ENCODE measurements at places on chromosomes 7 and 10.

DNA sequence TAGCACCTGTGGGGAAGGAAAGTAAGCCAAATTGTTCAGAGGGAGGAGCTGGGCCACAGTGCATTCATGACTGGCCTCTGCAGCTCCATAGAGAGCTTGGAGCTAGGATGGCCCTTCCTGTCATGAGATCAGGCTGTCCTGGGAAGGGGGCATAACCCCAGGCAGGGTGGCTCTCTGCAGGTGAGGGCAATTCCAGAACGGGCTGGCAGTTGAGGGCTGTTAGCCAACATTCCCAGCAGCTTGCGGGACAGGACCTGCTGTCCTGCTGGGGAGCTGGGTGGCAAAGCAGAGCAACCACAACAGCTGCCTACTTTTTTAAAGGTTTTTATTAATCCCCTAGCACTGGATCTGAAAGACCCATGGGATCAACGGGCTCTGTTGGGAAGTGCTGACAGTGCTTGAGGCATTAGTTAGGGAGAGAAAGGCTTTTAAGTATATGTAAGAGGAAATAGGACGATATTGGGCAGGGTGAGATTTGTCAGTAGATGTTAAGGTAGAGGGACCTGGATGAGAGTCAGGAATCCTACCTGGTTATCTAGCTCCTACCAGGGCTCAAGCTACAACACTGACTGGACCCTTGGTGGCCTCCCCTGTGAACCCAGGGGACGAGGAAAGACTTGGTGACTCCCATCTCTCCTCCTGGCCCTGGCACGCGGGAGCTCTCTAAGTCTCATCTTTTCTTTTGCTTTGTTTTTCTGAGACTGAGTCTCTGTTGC lies 77.8 kb downstream of the NAMPT start:
- DNase-seq, result no peak

- no peak for DNase-seq
These were observed 95.1 kb upstream of the DIP2C start for GRCh38 chr10:784403-785088.

GRCh38 chr10:35375091-35375765 lies 38.9 kb downstream of the CCNY start:
- no peak for DNase-seq

DNA sequence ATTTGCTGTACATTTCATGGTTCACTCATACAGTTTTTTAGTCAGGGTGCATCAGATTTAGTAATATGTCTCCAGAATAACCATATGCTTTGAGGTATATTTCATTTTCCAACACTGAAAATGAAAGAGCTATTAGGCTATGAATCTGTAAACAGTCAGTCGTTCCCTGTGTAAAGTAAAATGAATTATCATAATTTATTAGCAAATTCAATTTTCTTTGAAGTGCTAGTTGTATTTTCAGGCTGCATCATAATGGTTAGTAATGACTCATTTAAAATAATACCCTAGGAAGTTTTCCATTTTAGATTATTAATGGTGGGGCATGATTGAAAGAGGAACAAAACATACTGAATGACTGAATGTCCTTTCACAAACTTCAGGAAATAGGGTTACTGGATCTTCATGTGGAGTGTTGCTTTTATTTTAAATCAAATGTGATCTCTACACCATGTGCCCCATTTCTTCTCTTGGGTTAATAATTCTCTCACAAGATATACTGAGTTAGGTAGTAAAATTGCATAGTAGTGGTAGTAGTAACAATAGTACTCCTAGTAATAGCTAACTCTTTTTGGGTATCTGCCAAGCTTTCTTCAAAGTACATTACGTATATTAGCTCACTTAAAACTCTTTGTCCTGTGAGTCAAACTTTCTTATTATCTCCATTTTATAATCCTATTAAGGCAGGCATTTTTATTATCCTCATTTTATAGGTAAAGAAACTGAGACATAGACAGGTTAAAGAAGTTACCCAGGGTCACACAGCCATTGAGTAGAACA lies 476.5 kb downstream of the SUGCT start:
- no peak for DNase-seq

- no peak for DNase-seq
These were observed 392.2 kb upstream of the NFE2L3 start for GRCh38 chr7:25759748-25760147.

DNA sequence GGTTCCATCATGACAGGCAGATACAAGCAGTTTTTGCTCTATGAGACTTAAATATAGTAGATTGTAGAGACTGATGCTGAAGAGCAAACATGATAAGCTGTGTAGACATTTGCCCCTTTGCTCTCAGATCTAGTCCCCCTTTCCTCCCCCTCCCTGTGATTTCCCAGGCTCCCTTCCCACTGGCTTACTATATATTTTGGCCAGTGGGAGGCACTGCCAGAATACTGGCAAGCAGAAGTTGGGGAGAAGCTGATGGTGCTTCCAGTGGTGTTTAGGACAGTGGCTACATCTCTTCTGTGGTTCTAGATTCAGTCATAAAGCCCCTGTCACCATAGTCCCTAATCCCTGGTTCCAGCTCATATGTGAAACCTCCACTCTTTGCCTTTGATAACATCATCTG lies 156.1 kb upstream of the STEAP4 start:
- DNase-seq, result no peak

DNA sequence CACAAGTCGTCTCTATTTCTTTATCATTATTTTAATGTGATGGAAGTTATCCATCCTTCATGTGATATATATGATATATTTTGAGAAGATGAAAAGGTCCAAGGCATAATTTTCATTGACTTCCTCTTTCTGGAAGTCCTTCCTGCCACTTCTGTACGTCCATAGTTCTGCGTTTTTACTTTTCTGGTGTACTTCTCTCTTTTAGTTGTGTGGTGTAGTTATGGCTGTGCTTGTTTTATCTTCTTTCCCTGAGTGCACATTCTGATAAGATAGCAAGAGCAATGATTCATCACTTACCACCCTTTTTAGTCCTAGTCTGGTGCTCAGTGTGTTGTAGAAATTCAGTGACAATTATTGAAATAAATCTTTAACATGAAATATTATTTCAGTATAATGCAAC lies 231.3 kb upstream of the FERD3L start:
- no peak for DNase-seq

GRCh38 chr10:29923416-29923965 lies 135.9 kb downstream of the JCAD start:
- DNase-seq, result no peak

DNA sequence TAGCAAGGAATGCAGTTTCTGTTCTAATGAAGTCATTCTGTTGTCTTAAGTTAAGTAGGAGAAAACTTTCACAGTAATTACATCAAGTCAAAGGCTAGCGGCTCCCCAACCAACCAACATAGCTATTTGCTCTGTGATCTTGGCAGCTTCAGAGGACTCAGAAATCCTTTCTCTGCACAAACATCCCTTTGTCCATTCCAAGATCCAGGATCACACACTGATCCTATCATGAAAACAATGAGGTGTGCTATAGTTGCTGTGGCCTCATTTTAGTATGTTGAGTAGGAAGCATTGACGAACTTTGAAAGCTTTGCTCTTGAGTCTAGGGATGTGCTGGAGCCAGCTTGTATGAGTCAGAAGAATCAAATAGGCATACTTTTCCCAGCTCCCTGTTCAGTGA lies 218.2 kb upstream of the PRSS58 start:
- no peak for DNase-seq

DNA sequence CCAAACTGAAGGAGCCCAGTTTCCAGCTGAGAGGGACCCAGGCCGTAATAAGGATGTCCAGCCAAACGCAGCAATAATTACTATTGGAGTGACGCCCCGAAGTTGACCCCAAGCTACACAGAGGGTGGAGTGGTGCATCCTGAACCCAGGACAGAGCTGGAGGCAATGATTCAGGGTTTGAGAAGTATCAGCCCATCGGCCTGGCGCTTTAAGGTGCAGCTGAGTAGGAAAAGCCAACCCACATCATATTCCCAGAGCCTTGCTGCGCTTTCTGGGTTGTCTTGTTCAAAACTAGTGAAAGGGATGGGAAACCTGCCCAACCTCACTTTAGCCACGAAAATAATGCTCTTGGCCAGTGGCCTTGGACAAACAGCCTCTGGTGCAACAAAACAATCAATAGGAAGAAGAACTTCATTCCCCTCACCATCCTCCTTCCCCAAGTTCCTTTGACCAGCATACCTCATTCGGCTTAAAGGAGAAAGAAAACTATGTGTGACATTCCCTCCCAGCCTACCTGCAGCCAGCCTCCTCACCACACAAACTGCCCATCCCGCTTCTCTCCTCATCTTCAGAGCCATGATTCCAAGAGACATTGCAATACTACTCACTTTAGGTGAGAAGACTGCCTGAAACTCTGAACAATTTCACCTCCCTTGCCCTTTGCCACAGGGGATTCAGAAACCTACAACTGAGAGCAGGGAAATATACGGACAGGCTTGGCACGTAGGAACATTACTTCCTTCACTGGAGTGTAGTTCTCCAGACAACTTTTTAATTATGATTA lies 217.2 kb upstream of the MKLN1 start:
- no peak for DNase-seq

- DNase-seq, result no peak
These were observed 25.3 kb downstream of the ADD3 start for GRCh38 chr10:110032801-110033700.

- DNase-seq, result no peak
These were observed 41.8 kb upstream of the TRIM8 start for GRCh38 chr10:102602272-102603045.

GRCh38 chr10:68196701-68197100 lies 35.2 kb downstream of the ATOH7 start:
- no peak for DNase-seq

GRCh38 chr7:1421946-1422345 lies 37.3 kb downstream of the MICALL2 start:
- DNase-seq, result no peak

DNA sequence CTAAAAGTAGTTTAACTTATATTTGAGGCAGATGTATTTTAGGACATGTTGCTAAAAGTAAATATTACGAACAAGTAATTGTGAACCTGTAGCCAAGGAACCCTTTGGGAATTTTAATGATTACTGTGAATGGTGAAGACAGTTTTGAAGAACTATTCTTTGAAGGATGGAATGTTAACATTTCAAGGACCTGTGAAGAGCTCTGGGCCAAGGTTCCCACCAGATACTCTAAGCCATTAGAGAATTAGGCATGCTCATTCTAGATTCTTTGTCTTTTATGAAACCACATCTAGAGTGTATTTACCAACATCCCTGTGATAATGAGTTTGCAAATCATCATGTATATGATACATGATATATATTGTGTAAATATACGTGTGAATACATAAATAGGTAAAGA lies 99.8 kb downstream of the SEPTIN7 start:
- no peak for DNase-seq

DNA sequence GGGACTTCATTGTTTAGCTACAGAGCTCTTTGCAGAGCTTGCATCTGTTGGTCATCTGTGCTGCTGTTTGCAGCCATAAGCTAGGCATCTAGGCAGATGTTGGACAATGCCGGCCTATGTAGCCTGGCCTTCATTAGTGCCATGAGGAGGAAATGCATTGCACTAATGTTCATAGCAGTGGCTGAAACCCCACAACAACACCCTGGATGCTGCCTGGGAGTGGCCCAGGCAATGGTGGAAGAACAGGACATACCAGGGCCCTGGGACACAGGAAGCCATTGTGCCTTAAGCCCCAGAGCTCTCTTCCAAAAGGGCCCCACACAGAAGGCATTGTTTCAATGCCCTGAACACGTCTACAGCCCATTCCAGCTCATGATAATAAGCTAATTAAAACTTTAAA lies 131.5 kb upstream of the LYZL1 start:
- DNase-seq, result no peak

DNA sequence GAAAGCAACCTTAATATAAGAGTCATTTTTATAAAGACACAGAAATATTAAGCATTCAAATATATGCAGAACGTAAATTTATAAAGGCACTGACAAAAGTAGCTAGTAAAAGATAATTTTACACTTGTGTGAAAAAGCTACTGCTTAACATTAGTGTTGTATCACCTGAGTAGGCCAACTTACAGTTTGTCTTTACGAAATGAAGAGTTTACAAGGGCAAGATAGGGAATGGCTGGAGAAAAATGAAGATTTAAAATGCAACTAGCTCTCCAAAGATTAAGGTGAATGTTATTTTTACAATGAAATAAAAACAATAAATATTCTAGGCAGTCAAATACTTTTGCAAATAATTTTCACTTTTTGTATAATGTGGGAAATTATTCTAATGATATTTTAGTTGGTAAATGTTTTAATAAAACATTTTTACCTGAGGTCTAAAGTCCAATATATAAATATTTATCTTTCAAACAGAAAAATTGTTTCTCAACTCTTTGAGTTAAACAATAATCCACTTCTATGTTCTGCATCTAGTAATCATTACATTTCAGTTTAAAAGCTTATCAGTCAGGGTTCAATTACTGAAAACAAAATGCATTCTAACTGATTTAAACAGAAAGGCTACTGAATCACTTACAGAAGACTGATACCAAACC lies 382.6 kb downstream of the IPMK start:
- DNase-seq, result no peak

GRCh38 chr10:72090326-72090725 lies 2.0 kb upstream of the SPOCK2 start:
- no peak for DNase-seq

DNA sequence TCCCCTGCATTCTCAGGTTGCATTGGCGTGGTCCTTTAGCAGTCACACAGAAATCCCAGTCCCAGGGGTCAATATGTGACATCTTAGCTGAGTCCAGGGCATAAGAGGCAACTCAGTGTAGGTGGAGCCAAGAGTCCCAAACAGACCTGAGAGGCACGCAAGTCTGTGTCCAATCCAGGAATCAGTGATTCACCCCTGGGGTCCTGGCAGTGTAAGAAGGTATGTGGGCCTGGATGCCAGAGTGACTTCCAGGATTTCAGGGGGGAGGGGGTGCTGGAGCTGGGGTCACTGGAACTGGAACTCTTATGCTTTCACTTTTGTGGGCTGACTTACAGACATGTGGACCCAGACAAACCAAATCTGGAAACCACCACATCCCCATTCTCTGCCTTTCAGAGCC lies 26.8 kb downstream of the FRMPD2 start:
- DNase-seq, result no peak
